ENCODE measurements at places on chromosomes 4 and X. TPM values are rescaled to one million over a fixed set of nuclear protein-coding genes. Genes with fewer than 3 reads are reported as not detected.

The PDGFRA gene
- 707 TPM for total RNA-seq

The IL2RG gene
- total RNA-seq, result not detected

The CLCN5 gene
- 13.5 TPM for total RNA-seq

The TMPRSS11F gene
- total RNA-seq, result not detected

The GRID2 gene
- 0.63 TPM for total RNA-seq

The CDS1 gene
- 0.36 TPM for total RNA-seq

The HSD17B11 gene
- 46.8 TPM for total RNA-seq

The CDX4 gene
- total RNA-seq, result not detected

The RPL34 gene
- total RNA-seq, result 1,226 TPM

The IL3RA gene
- total RNA-seq, result 0.09 TPM

The ZBTB33 gene
- 18.3 TPM for total RNA-seq

The MEPE gene
- not detected for total RNA-seq

The TSPAN7 gene
- 0.82 TPM for total RNA-seq

The YY2 gene
- total RNA-seq, result 0.16 TPM

The DCAF8L2 gene
- not detected for total RNA-seq

The CXXC4 gene
- not detected for total RNA-seq

The NUDT10 gene
- total RNA-seq, result 0.63 TPM

The ARHGEF6 gene
- total RNA-seq, result 10.0 TPM

The CSAG2 gene
- not detected for total RNA-seq

The PCDH19 gene
- 0.09 TPM for total RNA-seq

The SHROOM2 gene
- total RNA-seq, result not detected

The PYURF gene
- total RNA-seq, result 81.9 TPM

The XPNPEP2 gene
- 3.6 TPM for total RNA-seq

The RAB41 gene
- not detected for total RNA-seq

The ASIC5 gene
- total RNA-seq, result not detected

The TIGD4 gene
- total RNA-seq, result 0.25 TPM

The PHKA1 gene
- 3.5 TPM for total RNA-seq

The NKX6-1 gene
- total RNA-seq, result 0.18 TPM

The RBM3 gene
- total RNA-seq, result 125 TPM

The BEX2 gene
- 14.3 TPM for total RNA-seq

The POF1B gene
- not detected for total RNA-seq

The HSFX1 gene
- not detected for total RNA-seq

The MMRN1 gene
- 0.45 TPM for total RNA-seq

The ZNF185 gene
- total RNA-seq, result 4.7 TPM

The RHOXF2B gene
- not detected for total RNA-seq

The GATA1 gene
- not detected for total RNA-seq

The GLUD2 gene
- 1.4 TPM for total RNA-seq

The POU4F2 gene
- not detected for total RNA-seq

The RNF175 gene
- total RNA-seq, result not detected

The AWAT2 gene
- under 0.01 TPM for total RNA-seq

The USP9X gene
- 99.1 TPM for total RNA-seq

The KLB gene
- not detected for total RNA-seq

The LRIT3 gene
- total RNA-seq, result under 0.01 TPM

The PRR32 gene
- not detected for total RNA-seq

The DMD gene
- total RNA-seq, result 10.3 TPM

The IL13RA1 gene
- 66.8 TPM for total RNA-seq

Measured in fibroblast of the aortic adventitia (primary cell).